Right atrium auricular region (tissue), 2 donors: ENCODE measurements at places on chromosomes 6 and 20. TPM values are rescaled to one million over a fixed set of nuclear protein-coding genes. Genes with fewer than 3 reads are reported as not detected.

PI3 gene
- not detected for total RNA-seq

DNA sequence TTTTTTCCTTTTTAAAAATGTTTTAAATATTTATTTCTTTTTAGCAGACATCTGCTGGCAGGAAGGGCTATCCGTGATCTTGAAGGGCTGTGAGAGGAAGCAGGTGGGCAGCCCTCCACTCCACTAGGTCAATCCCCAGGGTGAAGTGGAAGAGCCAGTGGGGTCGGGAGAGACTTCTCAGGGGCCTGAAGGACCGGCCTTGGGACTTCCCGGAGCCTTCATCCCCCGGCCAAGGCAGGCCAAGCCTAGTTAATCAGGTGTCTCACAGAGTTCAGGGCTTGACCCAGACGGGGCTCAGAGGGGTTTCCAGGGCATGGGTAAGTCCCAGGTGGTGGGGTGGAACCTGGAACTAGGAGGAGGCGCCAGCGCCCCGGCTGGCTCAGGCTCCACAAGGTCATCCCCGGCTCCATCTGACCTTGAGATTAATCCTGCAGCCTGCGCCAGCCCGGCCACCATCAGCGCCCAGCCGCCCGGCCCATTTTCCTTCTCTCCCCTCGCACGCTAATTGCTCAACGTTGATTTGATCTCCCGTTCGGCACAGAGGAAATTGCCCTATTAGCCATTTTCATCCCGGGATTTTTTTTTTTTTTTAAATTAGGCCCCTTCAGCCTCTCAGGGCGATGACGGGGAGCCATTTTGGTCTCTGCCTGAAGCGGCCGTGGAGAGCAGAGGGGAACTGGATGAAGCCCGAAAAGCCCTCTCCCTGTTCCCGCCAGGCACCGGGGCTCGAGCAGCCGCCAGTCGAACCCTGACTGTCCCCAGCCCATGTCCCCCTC is 44.4 kb downstream of the MDFI start:
- peaks cover 23% of the 10 kb centered on the region for H3K4me1 ChIP-seq
- H3K4me3 ChIP-seq, result peak overlapping the region; percentile 52
- DNase-seq, result no peak
- no peaks in the 10 kb centered on the region for H3K27me3 ChIP-seq
- peak overlapping the region; percentile 72 for H3K27ac ChIP-seq
- peaks cover 31% of the 10 kb centered on the region for H3K36me3 ChIP-seq

- no peak for DNase-seq
- H3K27me3 ChIP-seq, result no peaks in the 10 kb centered on the region
- H3K27ac ChIP-seq, result no peak overlapping the region
- no peaks in the 10 kb centered on the region for H3K4me1 ChIP-seq
- no peaks in the 10 kb centered on the region for H3K36me3 ChIP-seq
- no peak overlapping the region for H3K4me3 ChIP-seq
These were observed 969.2 kb upstream of the SLC35B3 start for GRCh38 chr6:9404351-9405146.

GRCh38 chr6:120965814-120966213 is 368.5 kb downstream of the TBC1D32 start:
- no peak overlapping the region for H3K27ac ChIP-seq
- H3K4me1 ChIP-seq, result no peaks in the 10 kb centered on the region
- DNase-seq, result no peak
- H3K36me3 ChIP-seq, result no peaks in the 10 kb centered on the region
- no peaks in the 10 kb centered on the region for H3K27me3 ChIP-seq
- no peak overlapping the region for H3K4me3 ChIP-seq

GRCh38 chr6:33000055-33000454 is 9.3 kb downstream of the HLA-DOA start:
- H3K4me3 ChIP-seq, result no peak overlapping the region
- no peak for DNase-seq
- H3K27ac ChIP-seq, result no peak overlapping the region
- no peaks in the 10 kb centered on the region for H3K4me1 ChIP-seq

RIMS1 gene
- 1.3 TPM for total RNA-seq

- no peaks in the 10 kb centered on the region for H3K4me1 ChIP-seq
- H3K27me3 ChIP-seq, result no peaks in the 10 kb centered on the region
- DNase-seq, result no peak
- no peak overlapping the region for H3K4me3 ChIP-seq
- H3K27ac ChIP-seq, result no peak overlapping the region
These were observed 171.4 kb downstream of the COL9A1 start for GRCh38 chr6:70131528-70131927.
